ENCODE measurements at places on chromosomes 5 and 9. TPM values are rescaled to one million over a fixed set of nuclear protein-coding genes. Genes with fewer than 3 reads are reported as not detected.

DNA sequence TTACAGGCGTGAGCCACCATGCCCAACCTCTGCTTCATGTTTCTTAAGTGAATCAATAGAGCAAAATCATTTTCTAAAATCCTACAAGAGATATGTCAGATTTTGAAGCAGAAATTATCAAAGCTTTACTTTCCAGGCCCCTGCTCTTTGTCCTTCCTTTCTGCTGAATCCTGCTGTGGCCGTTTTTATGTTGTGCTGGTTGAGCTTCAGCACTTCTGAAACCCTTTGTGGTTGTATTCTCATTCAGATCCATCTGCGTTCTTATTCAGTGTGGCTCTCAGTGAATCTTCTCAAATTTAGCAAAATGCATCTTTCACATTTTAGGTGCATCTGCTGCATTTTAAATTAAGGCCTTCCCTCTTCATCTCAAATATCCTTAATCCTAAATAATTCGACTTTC, 26.0 kb downstream of the JMY start:
- no peak for DNase-seq

DNA sequence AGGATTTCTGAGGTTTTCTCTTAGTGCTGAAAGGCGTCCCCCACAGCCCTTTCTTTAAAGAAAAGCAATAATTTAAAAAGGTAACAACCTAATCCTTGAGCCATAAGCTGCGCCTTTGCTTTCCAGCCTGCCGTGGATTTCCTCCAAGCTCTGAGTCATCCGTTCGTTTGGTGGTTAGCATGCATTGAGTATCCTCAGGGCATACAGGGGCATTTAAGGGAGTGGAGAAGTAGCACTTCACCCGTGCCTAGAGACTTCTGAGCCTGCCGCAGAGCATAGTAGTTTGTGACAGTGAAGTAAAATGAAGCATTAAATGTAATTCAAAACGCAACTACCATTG, 892 bp upstream of the TNC start:
- peak; percentile 9 for DNase-seq

DNA sequence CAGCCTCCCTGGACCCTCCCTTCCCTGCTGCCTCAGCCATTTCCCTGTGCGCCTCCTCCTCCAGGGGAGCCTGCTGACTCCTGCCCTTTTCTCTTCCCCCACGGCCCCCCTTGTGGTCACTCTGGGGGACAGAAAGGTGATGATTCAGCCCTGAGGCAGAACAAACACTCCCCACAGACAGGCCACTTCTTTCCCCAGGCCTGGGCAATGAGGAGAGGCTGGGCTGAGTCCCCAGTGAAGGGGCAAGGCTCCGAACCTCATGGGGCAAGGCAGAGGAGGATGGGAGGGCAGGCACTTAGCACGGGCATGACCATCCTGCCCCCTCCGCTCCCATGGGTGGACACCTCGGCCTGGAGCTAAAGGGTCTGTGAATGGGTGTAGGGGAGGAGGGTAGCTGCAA, 21.0 kb downstream of the CSF1R start:
- no peak for DNase-seq

DNA sequence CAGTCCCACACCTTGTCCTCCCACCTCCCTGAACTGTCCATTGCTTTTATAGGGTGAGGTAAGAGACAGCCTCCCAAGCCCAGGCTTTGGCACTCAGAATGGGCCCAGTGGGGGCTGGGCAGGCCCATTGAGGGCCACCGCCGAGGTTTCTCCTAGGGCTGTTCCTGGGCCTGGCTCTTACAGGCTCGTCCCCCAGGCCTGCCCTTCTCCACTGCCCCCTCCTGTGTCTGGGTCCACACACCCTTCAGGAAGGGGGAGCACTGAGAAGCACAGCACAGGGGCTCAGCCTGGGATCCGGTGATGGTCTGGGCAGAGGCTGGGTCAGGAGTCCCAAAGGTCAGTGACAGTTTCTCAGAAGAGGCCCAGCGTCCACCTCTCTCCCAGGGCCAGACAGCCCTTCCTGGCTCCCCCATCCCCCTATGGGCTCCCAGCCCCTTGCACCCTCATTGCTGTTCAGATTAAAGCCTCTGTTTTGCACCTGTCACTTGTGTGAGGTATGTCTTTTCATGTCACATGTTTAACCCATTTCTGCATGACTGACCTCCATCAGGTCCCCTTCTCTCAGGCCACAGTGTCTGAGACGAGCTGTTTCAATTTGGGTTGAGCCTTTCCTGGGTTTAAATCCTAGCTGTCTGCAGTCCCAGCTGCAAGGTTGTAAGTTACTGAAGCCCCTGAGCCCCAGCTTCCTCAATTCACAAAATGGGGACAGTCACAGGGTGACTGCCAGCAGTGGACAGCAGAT, 29.4 kb downstream of the IER5L start:
- DNase-seq: no peak

DNA sequence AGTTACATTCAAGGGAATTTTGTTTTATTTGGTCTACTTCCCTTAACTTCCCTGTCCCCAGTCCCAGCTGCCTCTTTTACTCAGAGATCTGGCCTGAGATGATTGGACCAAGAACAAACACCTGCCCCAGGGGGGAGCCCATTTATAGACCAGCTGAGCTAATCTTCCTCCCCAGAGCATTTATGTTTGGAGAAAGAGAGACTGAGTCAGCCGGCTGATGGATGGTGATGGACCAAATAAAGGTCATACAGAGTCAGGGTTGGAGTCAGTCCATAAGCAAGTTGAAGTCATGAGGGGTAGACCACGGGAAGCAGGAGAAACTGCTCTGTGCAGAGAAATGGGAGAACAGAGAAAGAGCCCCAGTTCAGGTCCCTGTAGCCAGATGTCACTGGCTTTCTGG, 77.7 kb downstream of the TMEM174 start:
- no peak for DNase-seq

GRCh38 chr9:112747094-112747493, 3.5 kb upstream of the SNX30 start:
- DNase-seq: no peak

- DNase-seq: no peak
Observed at GRCh38 chr9:86660146-86660943, 287.0 kb downstream of the GAS1 start.

DNA sequence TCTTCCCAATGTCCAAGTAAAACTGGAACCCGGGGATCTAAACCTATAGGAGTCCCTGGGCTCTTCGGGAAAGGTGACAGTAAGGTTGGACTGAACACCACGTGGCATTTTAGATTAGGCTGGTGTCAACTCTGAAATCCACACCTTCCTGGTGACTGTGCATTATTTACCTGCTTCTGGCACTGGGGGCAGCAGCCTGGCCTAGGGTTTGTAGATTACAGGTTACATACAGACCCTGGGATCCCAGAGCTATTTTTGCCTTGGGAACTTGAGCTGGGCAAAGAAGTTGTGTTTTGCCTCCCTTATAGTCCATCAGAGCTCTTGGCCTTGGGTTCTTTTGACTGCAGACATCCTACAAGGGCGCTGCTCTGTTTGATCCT, 173.2 kb downstream of the DAB2IP start:
- peak; percentile 3 for DNase-seq

GRCh38 chr5:65364907-65365306, 116.8 kb downstream of the ADAMTS6 start:
- no peak for DNase-seq

DNA sequence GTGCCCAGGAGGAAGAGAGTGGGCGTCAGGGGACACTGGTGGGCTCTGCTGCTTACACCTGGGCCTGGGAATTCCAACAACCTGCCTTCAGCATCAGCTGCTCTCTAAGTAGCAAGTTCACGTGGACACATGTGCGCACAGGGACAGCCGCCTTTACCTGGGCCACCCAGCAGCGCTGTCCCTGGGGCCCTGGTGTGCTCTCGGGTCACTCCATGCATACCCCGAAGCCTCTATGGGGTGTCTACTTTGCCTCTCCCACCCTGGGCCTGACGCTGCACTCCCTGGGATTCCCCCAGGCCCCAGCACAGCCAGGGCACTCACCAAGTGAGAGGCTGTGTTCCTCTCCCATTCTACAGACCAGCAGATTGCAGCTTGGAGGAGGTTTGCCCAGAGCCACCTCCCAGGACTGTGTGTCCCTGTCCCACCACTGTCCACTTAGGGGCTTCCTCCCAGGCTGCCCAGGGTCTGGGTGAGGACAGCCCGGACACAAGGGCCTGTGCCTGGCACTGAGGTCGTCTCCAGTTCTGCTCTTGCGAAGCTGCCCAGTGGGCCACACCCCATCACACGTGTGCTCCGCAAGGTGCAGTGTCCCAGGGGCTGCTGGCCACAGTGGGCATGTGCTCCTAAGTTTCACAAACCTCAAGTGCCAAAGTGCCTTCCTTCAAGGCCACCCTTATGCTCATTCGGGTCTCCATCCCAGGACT, 5.9 kb downstream of the NINJ1 start:
- no peak for DNase-seq

GRCh38 chr5:14678773-14679334, 14.3 kb downstream of the OTULIN start:
- no peak for DNase-seq

DNA sequence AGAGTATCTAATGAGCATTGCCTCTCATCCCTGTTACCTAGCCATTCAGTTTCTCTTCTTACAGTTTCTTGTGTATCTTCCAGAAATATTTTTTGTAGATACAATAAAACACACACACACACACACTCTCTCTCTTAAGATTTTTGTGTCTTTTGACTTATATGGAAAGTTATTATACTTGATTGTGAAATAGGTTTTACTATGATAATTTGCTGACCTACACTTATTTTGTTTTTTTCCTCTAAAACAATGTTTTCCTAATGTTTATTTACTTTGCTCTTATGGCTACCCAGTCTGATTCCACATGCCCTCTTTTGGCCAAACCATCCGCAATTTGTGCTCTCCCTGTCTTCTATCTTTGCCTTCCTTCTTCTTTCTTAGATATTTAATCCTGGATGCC, 25.3 kb downstream of the LRRTM2 start:
- no peak for DNase-seq

DNA sequence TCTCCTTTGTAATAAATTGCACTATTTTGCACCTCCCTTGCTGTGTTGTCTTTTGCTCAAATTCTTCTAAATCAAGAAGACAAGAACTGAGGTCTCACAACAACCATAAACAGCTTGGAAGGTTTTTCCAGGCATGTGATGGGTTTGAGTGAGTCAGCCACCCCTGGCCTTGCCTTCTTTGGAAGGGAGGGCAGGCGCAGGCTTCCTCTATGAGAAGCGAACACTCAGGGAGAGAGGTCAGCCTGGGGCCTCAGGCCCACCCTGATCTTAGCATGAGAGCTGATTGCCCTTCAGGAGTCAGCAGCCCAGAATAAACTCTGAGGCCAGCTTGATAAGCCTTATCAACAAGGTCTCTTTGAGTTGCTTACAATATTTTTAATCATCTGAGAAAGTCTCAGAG, 31.6 kb downstream of the S1PR3 start:
- DNase-seq: no peak

GRCh38 chr5:88889189-88890069, 6.4 kb upstream of the MEF2C start:
- no peak for DNase-seq

- no peak for DNase-seq
Observed at GRCh38 chr5:103450333-103451061, 112.1 kb downstream of the NUDT12 start.

DNA sequence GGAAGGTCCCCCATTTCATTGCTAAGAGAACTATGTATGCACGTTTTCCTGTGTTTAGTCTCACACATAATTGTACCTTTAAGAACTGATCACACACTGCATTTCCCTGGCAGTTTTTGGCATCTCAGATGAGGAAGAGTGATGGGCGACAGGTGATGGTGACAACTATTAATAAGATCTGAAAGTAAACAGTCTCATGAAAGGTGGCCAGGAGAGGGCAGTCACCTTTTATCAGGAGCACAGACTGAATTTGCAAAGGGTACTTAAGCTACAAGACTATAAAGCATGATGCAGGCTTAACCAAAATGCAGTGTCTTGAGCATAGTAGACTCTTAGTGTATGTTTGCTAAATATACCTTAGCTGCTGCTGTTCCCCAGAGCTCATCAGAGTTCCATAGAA, 91.5 kb downstream of the GHR start:
- DNase-seq: no peak

DNA sequence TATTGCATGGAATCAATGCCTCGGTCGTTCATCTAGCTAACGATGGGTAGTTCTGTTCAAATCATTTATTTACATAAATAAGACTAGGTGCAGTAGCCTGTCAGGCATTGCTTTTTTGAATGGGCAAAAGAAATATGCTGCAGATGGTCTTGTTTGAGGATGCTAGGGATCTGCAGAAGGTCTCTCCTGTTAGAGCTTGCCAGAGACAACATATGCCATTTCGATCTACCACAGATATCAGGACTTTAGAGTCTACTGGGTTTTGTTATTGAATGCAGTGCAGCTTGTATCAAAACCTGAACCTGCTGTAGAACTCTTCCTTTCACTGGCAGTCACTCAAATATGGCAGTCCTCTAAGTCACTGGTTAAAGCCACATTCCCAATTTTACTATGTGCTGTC, 381.1 kb upstream of the CDH10 start:
- no peak for DNase-seq

- DNase-seq: peak; percentile 64
Observed at GRCh38 chr5:56910210-56910965, 992 bp downstream of the SETD9 start.

GRCh38 chr5:155492191-155492590, 478.6 kb downstream of the KIF4B start:
- no peak for DNase-seq

- DNase-seq: no peak
Observed at GRCh38 chr5:101036778-101037177, 133.7 kb upstream of the ST8SIA4 start.

Gene ELAVL2
- not detected for total RNA-seq

Gene ARHGEF37
- 0.77 TPM for total RNA-seq

Gene FSTL4
- total RNA-seq: not detected

Gene SPAAR
- total RNA-seq: not detected

Gene NMUR2
- not detected for total RNA-seq

Gene UGCG
- 13.5 TPM for total RNA-seq

Gene ENTREP1
- total RNA-seq: not detected

Gene TTC23L
- total RNA-seq: 0.07 TPM

Gene BTNL8
- total RNA-seq: not detected

Gene SLC34A3
- not detected for total RNA-seq

Gene KIF24
- 5.6 TPM for total RNA-seq

Gene LHX6
- total RNA-seq: not detected

Gene ADAMTS16
- total RNA-seq: not detected

Gene CCNH
- 65.8 TPM for total RNA-seq

Gene FBXO10
- 3.6 TPM for total RNA-seq

Gene HMCN2
- total RNA-seq: not detected

Gene NPDC1
- 42.6 TPM for total RNA-seq

Gene TMEM252
- not detected for total RNA-seq

Gene PTPRD
- total RNA-seq: not detected

Gene SMIM33
- total RNA-seq: 1.5 TPM

Gene CCL19
- not detected for total RNA-seq

Gene SLCO6A1
- not detected for total RNA-seq

Gene BRINP1
- total RNA-seq: not detected

Gene SAXO1
- not detected for total RNA-seq
